ENCODE measurements at places on chromosomes 7 and 10.

- DNase-seq = no peak
These were observed 160.0 kb upstream of the ANK3 start for GRCh38 chr10:60549686-60550085.

DNA sequence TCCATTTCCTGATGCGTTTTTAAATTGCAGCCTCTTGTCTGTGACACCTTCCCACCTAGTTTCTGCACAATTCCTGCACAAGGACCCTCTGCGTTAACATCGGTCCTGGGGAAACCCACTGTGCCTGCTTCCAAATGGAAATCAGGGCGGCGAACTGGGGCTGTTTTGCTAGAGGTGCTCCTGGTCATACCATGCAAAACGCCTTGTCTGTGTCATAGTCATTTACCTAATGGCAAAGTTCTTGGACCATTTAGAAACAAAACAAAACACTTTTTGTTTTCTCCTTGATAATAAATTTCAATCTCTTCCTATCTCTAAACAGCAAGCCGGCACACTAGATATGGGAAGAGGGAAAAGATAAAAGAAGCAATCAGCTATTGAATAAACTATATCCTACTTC lies 206.9 kb upstream of the KLF14 start:
- DNase-seq = no peak

- DNase-seq = peak; percentile 97
These were observed 23.6 kb downstream of the GNA12 start for GRCh38 chr7:2820508-2820934.

DNA sequence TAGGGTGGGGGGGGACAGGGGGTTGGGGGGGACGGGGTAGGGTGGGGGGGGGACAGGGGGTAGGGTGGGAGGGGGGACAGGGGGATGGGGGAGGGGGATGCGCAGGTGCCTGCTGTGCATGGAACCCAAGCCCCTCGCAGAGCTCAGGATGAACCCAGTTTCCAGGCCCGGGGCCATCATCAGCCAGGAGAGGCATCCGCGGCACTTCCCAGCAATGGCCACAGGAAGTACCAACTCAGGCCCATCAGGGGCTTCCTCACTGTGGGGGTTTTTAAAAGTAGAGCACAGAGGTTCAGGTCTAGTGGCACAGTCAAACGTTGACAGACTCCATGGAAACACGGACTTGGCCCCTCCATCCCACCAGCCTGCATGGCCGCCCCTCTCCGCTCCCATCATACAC lies 172.7 kb downstream of the DIP2C start:
- no peak for DNase-seq

DNA sequence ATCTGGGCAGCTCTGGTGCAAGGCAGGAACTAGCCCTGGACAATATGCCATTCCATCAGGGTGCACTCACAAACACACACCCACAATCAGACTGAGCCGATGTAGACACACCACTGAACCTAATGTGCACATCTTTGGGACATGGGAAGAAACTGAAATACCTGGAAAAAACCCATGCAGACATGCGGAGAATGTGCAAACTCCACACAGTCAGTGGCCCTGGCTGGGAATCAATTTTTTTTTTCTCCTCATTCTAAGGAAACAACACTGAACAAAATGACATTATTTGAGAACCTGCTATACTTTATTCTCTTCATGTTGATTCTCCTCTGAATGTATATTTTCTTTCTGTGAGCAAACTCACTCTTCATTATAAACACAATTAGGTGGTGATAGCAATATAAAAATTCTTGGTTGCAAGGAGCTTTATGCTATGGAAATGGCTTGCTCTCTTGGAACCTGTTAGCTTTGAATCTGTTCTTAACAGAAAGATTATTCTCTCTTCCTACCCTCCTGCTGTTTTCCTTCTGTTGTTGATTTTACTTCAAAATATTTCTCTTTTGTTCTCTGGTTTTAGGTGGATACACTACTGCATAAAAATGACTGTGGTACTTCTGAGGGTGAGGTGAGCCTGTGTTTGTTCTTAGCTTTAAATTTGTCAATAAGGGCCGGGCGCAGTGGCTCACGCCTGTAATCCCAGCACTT lies 33.0 kb upstream of the MICU1 start:
- DNase-seq = no peak

GRCh38 chr7:132943645-132944044 lies 138.2 kb downstream of the CHCHD3 start:
- no peak for DNase-seq

- peak; percentile 85 for DNase-seq
These were observed 1.3 kb downstream of the LSM8 start for GRCh38 chr7:118185163-118185860.

GRCh38 chr10:93926613-93927012 lies 32.8 kb downstream of the SLC35G1 start:
- DNase-seq = no peak

- DNase-seq = no peak
These were observed 79.6 kb upstream of the FOXP2 start for GRCh38 chr7:114334989-114335388.

GRCh38 chr10:7984896-7985295 lies 69.6 kb upstream of the GATA3 start:
- peak; percentile 62 for DNase-seq

- DNase-seq = no peak
These were observed 146.3 kb downstream of the TRIL start for GRCh38 chr7:28811701-28812430.

DNA sequence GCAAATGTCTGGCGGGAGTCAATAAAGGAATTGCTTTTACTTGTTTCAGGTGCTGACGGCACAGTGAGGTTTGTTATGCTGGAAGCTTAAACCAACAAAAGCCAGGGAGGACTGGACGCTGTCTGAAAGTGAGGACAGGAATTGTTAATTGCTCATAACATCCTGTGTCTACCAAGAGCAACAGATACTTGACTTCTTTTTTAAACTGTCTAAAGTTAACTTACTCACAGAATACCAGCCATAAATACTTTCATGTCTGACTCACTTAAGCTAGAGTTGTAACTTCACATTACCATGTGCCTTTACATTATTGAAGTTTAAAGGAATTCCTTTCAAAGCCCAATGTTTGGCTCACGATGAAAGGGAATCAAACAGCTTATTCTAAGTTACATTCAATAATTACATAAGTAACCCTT lies 252.7 kb upstream of the SHH start:
- DNase-seq = peak; percentile 13

DNA sequence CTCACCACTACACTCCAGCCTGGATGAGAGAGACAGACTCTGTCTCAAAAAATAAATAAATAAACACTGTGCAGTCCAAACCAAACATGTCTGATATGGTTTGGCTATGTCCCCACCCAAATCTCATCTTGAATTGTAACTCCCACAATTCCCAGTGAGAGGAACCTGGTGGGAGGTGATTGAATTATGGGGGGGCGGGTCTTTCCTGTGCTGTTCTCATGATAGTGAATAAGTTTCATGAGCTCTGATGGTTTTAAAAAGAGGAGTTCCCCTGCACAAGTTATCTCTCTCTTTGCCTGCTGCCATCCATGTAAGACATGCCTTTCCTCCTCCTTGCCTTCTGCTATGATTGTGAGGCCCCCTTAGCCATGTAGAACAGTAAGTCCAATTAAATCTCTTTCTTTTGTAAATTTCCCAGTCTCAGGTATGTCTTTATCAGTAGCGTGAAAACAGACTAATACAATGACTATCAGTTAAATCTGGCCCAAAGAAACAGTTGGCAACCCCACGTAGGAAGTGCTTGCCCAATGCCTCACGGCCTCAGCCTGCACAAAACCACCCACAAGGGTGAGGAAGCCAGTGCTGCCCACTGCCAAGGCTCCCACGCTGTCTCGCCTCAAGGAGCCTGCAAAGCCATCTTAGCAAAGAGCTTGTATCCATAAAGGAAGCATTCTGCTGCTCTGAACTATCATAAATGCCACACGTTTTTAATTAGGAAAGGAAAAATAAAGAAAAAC lies 64.7 kb downstream of the PIK3AP1 start:
- no peak for DNase-seq

GRCh38 chr10:4307910-4308309 lies 518.1 kb upstream of the AKR1E2 start:
- DNase-seq = no peak

DNA sequence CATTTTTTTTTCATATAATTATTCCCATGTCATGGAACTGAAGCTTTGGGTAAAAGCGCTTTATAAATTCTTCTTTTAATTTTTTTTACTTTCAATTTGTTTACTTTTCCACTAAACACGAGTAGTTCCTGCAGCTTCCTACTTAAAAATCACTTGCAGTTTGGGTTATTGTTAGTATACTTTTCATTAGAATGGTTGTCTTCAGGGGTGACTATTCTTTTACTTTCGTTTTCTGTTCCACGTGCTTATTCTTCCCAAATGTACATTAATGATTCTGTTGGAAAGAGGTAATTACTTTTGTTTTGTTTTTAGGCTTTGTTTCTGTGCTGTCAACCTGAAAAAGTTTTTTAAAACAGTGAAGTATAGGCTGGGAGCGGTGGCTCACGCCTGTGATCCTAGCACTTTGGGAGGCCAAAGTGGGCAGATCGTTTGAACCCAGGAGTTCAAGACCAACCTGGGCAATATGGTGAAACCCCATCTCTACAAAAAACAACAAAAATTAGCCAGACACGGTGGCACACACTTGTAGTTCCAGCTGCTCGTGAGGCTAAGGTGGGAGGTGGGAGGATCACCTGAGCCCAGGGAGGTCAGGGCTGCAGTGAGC lies 5.2 kb upstream of the CFAP69 start:
- no peak for DNase-seq

- peak; percentile 36 for DNase-seq
These were observed 5.5 kb downstream of the ZNF503 start for GRCh38 chr10:75395932-75396630.

- DNase-seq = peak; percentile 94
These were observed 33.8 kb downstream of the VOPP1 start for GRCh38 chr7:55538538-55538937.

GRCh38 chr10:49827297-49827696 lies 65.2 kb upstream of the OGDHL start:
- no peak for DNase-seq

DNA sequence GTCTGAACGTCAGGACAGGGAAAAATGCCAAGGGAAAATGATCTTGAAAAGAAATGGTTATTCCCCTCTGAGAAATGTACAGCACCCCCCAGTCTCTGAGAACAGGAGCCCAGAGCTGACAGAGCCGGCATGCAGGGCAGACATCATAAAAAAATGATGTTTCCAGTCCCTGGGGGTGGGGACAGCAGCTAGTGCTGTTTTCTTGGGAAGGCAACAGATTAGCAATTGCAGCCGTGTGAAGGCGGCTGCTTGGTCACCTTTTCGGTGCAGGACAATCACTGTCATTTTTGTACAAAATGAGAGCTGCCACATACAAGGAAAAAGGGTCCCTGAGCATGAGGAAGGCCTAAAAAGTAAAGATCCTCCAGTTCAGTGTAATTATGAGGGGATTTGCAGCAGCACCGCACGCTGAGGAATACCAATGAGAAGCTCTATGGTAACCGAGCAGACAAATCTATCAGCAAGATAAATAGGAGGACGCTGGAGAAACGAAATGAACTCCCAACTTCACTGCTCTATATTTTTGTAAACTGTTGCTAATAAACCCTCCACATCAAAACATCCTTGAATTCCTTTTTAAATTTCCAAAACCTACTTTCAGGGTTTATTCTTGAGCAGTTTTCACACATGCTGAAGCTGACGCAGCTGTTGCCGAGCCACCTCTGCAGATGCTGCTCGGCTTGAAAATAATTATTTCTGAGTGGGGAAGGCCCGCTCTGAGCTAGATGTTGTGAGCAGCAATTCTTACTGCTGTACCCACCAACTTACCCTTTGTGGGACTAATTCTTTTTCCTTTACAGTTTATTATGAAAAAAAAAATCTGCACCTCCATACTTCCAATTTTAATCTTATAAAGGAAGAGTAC lies 98.2 kb upstream of the NEBL start:
- DNase-seq = no peak

GRCh38 chr7:127741764-127742375 lies 89.9 kb downstream of the SND1 start:
- DNase-seq = no peak

DNA sequence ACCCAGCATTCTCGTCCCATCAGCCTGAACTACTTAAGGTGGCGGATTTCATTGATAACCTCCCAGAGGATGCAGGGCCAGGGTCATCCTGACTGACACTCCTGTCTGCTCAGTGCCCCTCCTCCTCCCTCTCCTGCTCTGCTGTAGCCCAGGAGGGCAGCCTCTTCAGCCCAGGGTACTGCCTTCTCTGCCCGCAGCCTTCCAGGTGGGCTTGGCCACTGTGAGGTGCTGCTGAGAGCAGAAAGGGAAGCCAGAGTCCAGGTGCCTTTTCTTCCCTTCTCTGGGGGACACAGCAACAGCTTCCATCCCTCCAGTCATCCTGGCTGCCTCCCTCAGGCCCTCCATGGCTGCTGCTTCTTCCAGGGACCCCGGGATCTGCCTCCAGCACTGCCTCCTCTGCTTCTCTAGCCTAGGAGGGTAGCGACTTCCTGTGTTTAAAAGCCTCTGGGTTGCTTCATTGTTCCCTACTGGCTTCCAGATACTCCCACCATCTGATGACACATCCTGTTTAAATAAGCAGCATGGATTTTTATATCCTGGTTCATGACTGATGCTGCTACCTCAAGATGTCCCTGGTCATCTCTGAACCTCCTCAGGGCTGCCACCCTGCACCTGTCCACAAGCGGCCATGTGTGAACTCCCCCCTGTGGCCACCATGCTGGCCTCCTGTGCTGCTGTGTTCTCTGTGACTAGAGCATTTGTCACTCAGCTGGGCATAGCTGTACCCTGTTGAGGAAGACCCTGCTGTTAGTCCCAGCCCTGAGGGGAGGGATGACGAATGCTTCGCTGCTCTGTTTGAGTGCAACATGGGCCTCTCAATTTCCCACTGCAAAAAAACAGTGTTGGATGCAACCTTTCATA lies 55.8 kb downstream of the AKR1C4 start:
- DNase-seq = no peak

DNA sequence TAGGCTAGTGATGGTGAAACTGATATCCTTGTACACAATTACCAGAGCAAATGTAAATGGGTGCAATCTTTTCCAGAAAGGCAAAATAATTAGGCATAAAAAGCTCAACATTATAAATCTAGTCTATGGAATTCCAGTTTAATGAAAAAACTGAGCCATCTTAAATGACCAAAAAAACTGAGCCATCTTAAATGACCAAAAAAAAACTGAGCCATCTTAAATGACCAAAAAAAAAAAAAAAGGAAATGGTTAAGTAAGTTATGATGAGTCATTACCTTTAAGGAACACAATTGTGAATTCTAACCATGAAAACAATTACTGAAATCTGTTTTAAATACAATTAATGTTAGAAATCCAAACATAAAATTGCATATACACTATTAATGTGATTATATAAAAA lies 25.3 kb downstream of the USP6NL start:
- DNase-seq = no peak

Data from fibroblast of skin of scalp (primary cell).